ENCODE measurements at places on chromosomes 1 and 21.

DNA sequence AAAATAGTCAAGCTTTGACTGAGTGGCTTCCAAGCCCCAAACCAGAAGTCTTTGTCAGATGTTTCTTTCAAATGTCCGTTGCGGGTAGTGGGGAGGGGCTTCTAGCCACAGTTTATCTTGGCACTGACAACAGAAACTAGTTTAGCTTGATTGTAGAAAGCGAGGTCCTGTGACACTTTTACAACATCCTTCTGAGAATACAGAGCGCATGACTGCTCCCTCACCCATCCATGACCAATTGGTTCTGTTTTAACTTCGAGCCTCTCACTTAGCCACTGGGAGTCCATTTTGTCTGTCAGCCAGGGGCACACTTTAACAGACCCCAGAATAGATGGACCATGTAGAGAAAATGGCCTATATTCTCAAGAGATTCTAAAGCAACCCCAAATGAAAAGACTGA is 199.2 kb upstream of the ST6GALNAC5 start:
- no peak for DNase-seq

- DNase-seq: no peak
Observed at GRCh38 chr1:96365596-96366390, 355.8 kb upstream of the PTBP2 start.

DNA sequence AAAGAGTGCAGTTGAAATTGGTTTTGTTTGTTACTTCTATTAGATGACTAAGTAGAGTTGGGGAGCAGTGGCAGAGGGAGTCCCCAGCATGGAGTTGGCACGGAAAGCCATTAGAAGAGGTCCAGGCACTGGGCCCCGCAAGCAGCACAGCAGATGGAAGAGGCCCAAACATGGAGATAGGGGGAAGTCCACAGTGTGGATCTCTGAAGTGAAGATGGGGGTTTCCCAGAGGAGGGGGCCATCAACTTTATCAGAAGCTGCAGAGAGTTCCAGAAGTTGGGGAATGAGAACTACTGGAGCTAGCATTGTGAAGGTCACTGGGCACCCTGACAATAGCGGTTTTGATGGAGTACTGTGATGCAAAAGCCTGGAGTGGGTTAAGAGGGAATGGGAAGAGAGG is 30.6 kb downstream of the PAFAH2 start:
- no peak for DNase-seq

- DNase-seq: no peak
Observed at GRCh38 chr1:44500181-44501046, 95.4 kb downstream of the RNF220 start.

- DNase-seq: no peak
Observed at GRCh38 chr1:186672131-186672530, 8.1 kb downstream of the PTGS2 start.

GRCh38 chr1:203765029-203765837 is at the start of gene LAX1:
LAX1 (plus strand) TSS chr1:203765183; CDS start chr1:203765566, 383 bp downstream.
- DNase-seq: no peak

GRCh38 chr1:42162181-42162580 is 2.4 kb downstream of the GUCA2A start:
- DNase-seq: no peak

DNA sequence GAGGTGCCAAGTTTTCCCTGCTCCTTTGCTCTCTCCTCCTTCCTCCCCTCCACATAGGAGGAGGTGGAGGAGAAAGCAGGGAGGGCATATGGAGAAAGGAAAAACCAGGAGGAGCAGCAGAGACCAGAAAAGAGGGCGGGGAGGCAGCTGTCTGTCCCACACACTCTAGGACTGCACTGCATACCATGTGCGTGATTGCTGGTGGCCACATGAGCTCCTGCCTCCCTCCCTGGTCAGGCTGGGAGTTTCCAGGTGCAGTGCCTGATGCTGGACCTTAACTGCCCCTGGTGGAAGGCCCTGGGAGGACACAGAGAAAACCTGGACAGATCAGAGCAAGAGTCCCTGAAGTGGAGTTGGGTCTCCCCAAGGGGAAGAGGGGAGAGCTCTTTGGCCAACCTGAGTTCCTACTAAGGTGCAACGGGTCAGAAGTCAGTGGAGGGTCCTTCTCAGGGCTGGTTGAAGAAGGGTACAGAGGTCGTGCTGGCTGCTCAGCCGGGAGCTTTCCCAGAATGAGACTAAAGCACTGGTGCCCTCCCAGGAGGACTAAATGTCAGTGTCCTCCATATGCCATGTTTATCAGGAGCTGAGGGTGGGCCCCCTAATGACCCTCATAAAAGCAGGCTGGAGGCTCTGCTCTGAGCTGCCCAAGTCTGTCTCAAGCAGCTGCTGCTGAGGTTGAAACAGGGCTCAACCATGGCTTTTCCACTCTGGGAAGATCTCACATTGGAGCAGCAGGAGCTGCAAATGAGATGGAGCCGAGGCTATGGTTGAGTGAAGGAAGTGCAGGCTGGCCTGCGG is 3.5 kb upstream of the LGR6 start:
- no peak for DNase-seq

All from NCI-H748 treated with DMSO at 0.1 percent for 48 hours (cell line).